ENCODE measurements at places on chromosomes 7 and 10. TPM values are rescaled to one million over a fixed set of nuclear protein-coding genes. Genes with fewer than 3 reads are reported as not detected.

The ABCB4 gene
- 0.47 TPM for total RNA-seq

The PKD2L1 gene
- total RNA-seq, result 0.62 TPM

The OPN1SW gene
- not detected for total RNA-seq

The AKR1C4 gene
- total RNA-seq, result not detected

The PIP gene
- total RNA-seq, result not detected

- DNase-seq, result no peak
Measured at GRCh38 chr10:70954381-70955176, 66.2 kb upstream of the PCBD1 start.

GRCh38 chr7:2019711-2020511 lies 212.8 kb downstream of the MAD1L1 start:
- DNase-seq, result no peak

DNA sequence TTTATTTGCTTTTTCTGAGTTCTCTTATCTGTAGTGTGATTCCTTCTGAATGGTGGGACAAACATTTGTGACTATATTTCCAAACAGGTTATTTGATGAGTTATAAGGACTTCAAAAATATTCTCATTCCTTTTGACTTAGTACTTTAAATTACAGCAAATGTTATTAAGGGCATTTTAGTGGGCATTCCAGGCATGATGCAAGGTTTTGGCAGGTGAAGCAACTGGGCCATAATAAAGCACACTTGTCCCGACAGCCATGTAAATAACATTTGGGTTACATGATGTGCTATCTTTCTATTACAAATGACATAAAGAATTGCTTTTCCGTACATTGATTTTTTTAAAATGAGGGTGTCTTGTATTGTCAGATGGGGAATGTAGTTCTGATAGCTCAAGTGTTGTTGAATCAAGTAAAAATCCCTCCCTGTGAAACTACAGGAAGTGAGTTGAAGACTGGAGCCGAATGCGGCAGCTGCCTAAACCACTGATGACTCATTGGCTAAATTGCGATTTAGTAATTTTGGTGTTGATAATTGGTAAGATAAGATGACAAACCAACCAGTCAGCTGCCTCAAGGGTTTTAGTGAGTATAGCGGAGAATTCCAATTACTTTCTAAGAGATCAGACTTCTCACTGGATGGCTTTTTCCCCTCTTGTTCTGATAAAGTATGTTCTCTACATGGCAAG lies 231.3 kb upstream of the NPY start:
- no peak for DNase-seq

DNA sequence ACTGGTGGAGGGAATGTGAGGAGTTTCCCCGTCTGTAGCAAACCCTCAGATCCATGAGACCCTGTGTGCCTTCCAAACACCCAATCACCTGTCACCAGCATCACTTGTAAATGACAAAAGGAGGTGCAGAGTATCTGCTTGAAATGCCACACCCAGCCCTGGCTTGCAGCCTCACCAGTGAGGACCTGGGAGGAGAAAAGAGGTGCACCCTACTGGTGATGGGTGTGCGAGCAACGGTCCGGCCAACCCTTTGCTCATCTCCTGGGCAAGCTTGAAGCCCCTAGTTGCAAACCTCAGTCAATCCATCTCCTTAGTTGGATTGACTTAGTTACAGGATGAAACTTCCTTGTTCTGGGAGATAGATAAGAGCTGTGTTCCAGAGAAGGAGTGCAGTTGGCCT lies 62.4 kb upstream of the WAPL start:
- no peak for DNase-seq

GRCh38 chr10:35640951-35641675 lies 983 bp downstream of the FZD8 start:
- DNase-seq, result peak; percentile 47

DNA sequence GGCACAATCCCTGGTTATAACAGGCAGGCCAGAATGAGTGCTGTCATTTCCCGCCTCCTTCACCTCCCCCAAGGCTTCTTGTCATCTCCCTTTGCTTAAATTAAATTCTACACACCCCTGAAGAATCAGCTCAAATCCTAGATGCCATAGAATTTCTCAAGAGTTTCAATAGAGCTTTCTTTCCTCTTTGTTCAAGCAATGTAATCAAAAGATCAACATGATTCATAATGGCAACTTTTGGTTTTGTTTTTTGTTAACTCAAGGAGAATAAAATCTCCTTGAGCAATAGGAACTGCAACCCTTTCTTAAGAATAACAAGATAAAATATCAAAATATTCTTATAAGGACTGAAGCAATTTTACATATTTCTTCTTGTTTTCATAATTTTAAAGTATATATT lies 180.8 kb upstream of the CDK1 start:
- DNase-seq, result no peak

DNA sequence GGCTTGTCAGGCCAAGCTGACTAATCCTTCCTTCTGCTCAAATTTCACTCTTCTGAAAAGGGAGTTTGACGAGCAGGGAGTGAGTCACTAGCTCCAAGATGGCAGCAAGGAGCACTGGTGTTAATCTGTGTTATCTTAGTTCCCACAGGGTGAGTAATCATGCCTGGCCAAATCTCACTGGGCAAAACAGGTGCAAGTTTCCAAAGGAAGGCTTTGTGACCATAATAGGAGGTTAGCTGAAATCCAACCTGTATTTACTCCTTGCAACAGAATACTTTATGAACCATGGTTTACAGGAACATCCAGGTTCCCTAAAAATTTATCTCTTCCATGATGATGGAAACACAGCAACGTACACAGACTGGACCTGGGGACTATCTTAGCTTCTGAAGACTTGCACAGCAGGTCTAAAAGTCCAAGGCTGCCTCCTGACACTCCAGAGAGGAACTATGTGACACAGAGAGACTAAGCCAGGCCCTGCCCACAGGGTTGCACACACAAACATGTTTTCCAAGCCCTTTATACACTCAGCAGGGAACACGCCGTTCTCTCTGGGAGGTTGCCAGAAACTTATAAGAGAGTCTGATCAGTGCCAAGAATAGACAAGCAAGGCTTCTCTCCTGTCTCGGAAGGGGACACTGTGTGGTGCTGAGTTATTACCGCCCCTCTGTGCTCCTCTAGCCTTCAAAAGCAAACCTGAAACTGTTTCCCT lies 46.3 kb downstream of the PDK4 start:
- peak; percentile 75 for DNase-seq

DNA sequence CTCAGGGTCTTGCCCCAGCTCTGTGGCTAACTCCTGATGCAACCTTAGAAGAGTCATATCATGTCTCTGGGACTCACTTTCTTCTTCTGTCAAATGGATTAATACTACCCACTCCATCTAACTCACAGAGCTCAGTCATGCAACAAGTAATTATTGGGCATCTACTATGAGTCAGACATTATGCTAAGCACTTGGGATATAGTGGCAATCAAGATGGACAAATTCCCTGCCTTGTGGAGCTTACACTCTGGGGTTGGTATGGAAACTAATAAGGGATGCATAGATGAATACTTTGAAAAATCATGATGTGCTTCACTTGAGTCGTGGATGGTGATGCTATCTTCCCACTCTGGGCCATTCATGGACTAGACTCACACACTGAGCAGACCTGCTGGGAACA lies 88.9 kb downstream of the KCNMA1 start:
- no peak for DNase-seq

GRCh38 chr10:22676435-22676834 lies 37.9 kb downstream of the PIP4K2A start:
- no peak for DNase-seq
